ENCODE measurements at places on chromosomes 1 and 21. TPM values are rescaled to one million over a fixed set of nuclear protein-coding genes. Genes with fewer than 3 reads are reported as not detected.

RHEX gene
- total RNA-seq: 0.24 TPM

PLXNA2 gene
- total RNA-seq: 2.8 TPM

FAM151A gene
- total RNA-seq: not detected

HPDL gene
- total RNA-seq: 0.38 TPM

PCAT6 gene
- total RNA-seq: 1.5 TPM

GRCh38 chr1:183619781-183620180, 15.8 kb downstream of the ARPC5 start:
- no peak overlapping the region for H3K27ac ChIP-seq
- H3K4me1 ChIP-seq: no peaks in the 10 kb centered on the region
- DNase-seq: no peak
- H3K36me3 ChIP-seq: peaks cover 13% of the 10 kb centered on the region
- H3K4me3 ChIP-seq: no peak overlapping the region

GRCh38 chr1:236440373-236440772, 46.3 kb downstream of the EDARADD start:
- no peak overlapping the region for H3K4me3 ChIP-seq
- H3K27me3 ChIP-seq: no peaks in the 10 kb centered on the region
- DNase-seq: no peak
- no peaks in the 10 kb centered on the region for H3K4me1 ChIP-seq
- H3K27ac ChIP-seq: no peak overlapping the region

DNA sequence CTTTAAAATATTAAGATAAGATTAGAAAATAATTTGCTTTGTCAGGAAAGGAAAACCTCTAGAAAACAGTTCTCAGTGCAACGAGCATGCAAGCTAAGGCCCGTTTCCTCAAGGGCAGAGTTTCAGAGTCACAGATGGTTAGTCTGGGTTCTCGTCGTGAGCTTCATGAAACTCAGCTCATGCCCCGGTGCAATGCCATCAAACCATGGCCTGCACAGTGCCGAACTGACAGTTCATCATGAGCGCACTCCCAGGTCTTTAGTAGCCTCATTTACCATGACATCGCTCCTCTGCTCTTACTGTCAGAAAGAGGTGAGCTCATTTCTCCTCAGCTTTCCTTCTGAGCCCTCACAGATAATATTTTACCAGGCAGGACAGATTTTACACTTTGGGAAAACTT, 319.2 kb downstream of the NTNG1 start:
- no peaks in the 10 kb centered on the region for H3K36me3 ChIP-seq
- H3K4me3 ChIP-seq: no peak overlapping the region
- no peak overlapping the region for H3K27ac ChIP-seq
- no peaks in the 10 kb centered on the region for H3K27me3 ChIP-seq

GRCh38 chr1:19074361-19074901, 118.0 kb upstream of the IFFO2 start:
- H3K27ac ChIP-seq: no peak overlapping the region
- H3K27me3 ChIP-seq: no peaks in the 10 kb centered on the region
- peaks cover 56% of the 10 kb centered on the region for H3K36me3 ChIP-seq
- DNase-seq: peak; percentile 88
- no peak overlapping the region for H3K4me3 ChIP-seq

- H3K4me1 ChIP-seq: peaks cover 23% of the 10 kb centered on the region
- H3K36me3 ChIP-seq: no peaks in the 10 kb centered on the region
- H3K4me3 ChIP-seq: no peak overlapping the region
- no peak for DNase-seq
- H3K27me3 ChIP-seq: no peaks in the 10 kb centered on the region
- H3K27ac ChIP-seq: peak overlapping the region; percentile 92
Measured at GRCh38 chr1:66350001-66350547, 183.9 kb upstream of the SGIP1 start.

DNA sequence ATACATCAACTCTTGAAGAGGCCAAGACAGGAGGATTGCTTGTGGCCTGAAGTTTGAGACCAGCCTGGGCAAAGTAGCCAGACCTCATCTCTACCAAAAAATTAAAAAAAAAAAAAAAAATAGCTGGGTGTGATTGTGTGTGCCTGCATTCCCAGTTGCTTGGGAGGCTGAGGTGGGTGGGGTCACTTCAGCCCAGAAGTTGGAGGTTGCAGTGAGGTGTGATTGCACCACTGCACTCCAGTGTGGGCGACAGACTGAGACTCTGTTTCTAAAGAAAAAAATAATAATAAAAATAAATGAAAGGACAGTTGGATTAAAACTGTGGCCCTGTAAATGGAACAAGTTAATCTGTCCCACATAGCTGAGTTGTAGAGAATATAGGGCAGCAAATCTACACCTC, 18.9 kb upstream of the ZNF496 start:
- peaks cover 8% of the 10 kb centered on the region for H3K4me1 ChIP-seq
- no peak for DNase-seq
- H3K27ac ChIP-seq: no peak overlapping the region
- H3K4me3 ChIP-seq: no peak overlapping the region

GRCh38 chr1:16055613-16056520, 12.3 kb downstream of the CLCNKB start:
- peak; percentile 80 for DNase-seq
- no peaks in the 10 kb centered on the region for H3K27me3 ChIP-seq
- peaks cover 6% of the 10 kb centered on the region for H3K4me1 ChIP-seq
- H3K4me3 ChIP-seq: no peak overlapping the region
- no peaks in the 10 kb centered on the region for H3K36me3 ChIP-seq

DNA sequence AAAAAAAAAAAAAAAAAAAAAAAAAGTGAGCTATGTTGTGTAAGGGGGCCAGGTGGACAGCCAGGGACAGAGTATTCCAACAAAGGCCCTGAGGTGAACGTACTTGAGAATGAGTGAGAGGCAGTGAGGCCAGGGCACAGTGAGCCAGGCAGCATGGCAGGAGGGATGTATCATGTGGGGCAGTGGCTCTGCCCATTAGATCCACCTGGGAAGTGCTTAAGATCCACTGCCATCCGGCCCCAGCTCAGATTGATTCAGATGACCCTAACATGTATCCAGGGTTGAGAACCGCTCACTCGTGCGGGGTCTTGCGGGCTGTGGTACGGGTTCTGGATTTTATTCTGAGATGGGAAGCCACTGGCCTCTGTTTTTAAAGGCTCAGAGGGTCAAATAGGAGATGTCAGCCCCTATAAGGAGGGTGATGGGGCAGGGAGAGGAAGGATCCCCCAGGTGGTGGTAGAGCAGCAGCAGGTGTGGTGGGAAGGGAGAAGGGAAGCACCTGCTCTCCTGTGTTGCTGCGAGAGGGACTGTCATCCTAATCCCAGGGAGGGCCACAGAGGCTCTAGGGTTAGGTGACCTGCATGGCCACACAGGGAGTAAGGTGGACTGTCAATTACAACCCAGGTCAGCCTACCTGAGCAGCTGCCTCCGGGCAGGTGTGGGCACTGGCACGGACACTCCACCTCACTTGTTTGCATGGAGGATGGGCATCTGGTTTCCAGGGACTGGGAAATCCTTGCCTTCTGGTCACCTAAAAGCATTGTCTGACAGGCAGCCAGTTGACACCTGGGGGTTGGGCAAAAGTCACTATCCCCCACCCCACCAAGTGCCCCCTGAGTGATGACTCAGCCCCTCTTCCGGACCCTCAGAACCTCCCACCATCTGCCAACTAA, 31.6 kb downstream of the CDK18 start:
- H3K4me1 ChIP-seq: peaks cover 4% of the 10 kb centered on the region
- H3K27ac ChIP-seq: no peak overlapping the region
- no peaks in the 10 kb centered on the region for H3K36me3 ChIP-seq

DNA sequence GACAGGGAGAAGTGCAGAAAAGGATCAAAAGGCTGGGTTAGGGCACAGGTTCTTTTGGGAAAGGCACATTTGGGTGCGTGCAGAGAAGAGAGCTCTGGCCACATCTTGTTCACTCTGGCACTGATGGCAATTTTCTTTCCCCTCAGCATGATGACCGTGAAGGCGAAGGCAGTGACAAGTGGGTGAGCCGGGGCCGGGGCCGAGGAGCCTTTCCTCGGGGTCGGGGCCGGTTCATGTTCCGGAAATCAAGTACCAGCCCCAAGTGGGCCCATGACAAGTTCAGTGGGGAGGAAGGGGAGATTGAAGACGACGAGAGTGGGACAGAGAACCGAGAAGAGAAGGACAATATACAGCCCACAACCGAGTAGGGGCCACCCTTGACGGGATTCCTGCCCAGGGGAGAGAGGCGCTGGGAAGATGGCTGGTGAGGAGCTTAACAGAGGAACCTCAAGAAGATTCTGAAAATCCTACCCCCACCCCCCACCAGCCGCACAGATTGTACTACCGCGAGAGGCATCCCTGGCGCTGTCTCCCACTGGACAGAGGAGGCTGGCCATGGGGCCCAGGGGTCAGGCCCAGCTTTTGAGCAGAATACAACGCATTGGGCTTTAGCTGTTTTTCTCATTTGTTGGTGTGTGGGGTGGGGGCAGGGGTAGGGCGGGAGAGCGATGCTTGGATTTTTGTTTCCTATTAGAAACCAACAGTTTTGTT, 2.4 kb upstream of the SH3D21 start:
- H3K36me3 ChIP-seq: peaks cover 43% of the 10 kb centered on the region
- H3K27me3 ChIP-seq: no peaks in the 10 kb centered on the region
- no peak overlapping the region for H3K27ac ChIP-seq
- peaks cover 20% of the 10 kb centered on the region for H3K4me1 ChIP-seq
- H3K4me3 ChIP-seq: no peak overlapping the region

DNA sequence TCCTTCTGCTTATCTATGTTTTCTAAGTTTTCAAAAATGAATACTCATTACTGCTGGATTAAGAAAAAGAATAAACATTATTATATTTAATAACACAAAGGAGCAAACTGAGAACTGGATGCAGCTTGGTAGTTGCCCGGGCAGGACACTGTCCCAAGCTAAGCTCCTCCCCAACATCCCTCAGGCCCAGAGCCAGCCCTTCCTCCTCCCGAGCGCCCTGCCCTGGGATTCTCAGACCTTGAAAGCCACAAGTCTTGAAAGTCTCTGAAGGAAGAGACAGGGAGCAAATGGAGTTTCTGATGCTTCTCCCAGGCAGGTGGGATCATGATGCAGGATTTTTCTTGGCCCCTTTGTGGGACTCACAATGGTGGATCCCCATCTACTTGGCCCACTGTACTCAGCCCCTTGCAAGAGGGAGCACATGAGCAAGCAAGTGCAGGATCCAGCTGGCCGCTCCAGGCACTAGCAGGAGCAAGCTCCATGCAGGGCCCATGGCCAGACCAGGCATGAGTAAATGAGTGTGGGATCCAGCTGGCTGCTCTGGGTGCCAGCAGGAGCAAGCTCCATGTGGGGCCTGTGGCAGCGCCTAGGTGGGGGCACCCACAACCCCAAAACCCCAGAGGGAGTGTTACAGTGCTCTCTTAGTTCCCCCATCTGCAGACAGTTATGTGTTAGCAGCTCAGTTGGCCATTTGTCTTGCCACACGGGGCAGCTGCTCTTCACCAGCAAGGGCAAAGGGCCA, 32.1 kb upstream of the RAB4A start:
- H3K36me3 ChIP-seq: no peaks in the 10 kb centered on the region
- no peak for DNase-seq
- H3K27me3 ChIP-seq: no peaks in the 10 kb centered on the region
- H3K27ac ChIP-seq: no peak overlapping the region

DNA sequence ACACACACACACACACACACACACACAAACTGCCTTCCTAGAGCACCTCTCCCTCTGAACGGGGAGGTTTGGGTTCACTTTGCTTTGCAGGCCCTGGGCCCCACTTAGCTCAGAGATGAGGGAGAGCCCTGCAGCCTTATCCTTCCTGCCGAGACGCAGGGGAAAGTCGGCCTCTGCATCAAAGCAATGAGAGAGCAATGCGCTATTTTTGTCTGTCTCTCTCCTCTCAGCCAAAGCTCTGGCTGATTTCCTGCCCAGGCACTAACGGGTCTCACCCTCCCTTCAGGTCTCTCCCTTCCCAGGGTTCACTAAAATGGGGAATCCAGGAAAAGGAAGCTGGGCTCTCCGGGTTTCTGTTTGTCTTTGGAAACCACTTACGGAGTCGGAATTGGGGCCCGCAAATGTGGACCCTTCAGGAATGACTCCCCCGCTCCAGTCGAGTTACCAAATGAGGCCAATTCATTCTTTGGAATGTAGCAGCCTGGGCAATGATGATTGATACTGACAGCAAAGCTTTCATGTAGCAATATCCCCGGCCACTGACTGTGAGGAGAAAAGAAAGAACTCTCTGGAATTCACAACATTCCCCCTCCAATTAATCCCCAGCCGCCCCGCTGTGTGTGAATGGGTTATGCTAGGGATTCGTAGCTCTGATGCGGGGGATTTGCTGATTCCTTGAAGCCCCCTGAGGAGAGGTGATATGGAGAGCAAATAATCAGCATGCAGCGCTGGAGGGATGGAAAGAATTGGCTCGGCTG, 61.5 kb upstream of the WLS start:
- no peaks in the 10 kb centered on the region for H3K36me3 ChIP-seq
- no peak overlapping the region for H3K4me3 ChIP-seq
- H3K27me3 ChIP-seq: no peaks in the 10 kb centered on the region
- H3K4me1 ChIP-seq: peaks cover 2% of the 10 kb centered on the region
- DNase-seq: no peak

DNA sequence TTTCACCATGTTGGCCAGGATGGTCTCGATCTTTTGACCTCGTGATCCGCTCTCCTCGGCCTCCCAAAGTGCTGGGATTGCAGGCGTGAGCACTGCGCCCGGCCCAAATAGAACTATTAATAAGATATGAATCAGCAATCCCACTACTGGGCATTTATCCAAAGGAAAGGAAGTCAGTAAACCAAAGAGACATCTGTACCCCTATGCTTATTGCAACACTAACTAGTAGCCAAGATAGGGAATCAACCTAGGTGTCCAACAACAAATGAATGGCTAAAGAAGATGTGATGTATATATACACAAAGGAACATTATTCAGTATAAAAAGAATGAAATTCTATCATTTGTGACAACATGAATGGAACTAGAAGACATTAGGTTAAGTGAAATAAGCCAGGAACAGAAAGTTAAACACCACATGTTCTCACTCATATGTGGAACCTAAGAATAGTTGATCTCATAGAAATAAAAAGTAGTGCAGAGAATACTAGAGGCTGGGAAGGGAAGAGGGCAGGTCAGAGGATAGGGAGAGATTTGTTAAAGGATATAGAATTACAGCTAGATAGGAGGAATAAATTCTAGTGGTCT, 48.8 kb downstream of the XPR1 start:
- H3K36me3 ChIP-seq: no peaks in the 10 kb centered on the region
- H3K4me3 ChIP-seq: no peak overlapping the region
- no peaks in the 10 kb centered on the region for H3K4me1 ChIP-seq
- no peaks in the 10 kb centered on the region for H3K27me3 ChIP-seq

- no peaks in the 10 kb centered on the region for H3K27me3 ChIP-seq
- DNase-seq: no peak
- no peak overlapping the region for H3K27ac ChIP-seq
- H3K4me1 ChIP-seq: no peaks in the 10 kb centered on the region
Measured at GRCh38 chr1:155518484-155518883, 44.1 kb downstream of the ASH1L start.
